ENCODE measurements at places on chromosomes 1 and 21.

GRCh38 chr1:230167419-230167852 is 100.4 kb downstream of the GALNT2 start:
- no peak for DNase-seq

DNA sequence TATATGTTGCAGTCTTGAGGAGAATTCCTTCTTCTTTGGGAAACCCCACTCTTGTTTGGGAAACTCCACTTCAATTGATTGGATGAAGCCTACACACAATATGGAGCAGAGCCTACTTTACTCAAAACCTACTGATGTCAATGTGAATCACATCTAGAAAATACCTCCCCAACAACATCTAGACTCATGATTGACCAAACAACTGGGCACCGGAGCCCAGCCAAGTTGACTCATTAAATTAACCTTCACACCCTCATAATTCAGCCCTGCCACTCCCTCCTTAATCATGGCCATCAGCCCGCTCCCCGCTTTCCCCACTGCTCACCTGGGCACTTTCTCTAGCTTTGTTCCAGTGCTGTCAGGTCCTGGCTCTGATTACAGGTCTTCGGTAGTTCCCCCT is 208.1 kb upstream of the MAP1LC3C start:
- no peak for DNase-seq

DNA sequence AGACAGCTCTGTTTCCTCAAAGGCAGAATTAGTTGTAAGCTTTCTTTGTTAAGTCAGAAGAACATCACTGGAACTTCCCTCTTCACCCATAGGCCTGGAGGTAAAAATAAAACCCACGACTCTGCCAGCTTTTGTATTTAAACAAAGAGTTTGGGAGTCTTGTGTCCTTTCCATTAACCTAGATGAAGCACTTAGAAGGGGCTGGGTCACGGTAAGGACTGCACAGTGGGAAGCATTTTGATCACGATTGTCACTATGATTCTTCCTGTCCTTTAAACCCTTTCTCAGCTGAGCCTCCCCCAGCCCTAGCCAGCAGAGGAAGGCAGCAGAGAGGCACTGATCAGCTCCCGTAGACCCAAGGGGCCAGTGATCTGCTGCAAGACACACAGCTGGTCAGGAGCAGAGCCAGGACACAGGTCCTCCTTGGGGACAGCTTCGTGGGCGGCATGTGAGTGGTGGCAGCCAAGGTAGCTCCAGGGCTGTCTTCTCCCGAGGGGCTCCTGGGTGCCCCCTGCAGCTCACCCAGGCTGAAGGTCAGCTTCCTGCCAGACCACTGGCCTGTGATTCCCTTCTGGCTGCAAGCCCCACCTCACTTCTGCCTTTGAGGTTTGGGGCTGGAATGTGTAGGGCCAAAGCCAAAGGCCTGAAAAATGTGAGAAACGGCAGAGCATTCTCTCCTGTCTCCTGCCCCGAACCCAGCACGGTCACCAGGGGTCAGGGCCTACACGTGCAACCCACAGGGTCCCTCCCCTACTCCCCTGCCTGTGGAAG is 4.0 kb upstream of the LAPTM5 start:
- DNase-seq: no peak

DNA sequence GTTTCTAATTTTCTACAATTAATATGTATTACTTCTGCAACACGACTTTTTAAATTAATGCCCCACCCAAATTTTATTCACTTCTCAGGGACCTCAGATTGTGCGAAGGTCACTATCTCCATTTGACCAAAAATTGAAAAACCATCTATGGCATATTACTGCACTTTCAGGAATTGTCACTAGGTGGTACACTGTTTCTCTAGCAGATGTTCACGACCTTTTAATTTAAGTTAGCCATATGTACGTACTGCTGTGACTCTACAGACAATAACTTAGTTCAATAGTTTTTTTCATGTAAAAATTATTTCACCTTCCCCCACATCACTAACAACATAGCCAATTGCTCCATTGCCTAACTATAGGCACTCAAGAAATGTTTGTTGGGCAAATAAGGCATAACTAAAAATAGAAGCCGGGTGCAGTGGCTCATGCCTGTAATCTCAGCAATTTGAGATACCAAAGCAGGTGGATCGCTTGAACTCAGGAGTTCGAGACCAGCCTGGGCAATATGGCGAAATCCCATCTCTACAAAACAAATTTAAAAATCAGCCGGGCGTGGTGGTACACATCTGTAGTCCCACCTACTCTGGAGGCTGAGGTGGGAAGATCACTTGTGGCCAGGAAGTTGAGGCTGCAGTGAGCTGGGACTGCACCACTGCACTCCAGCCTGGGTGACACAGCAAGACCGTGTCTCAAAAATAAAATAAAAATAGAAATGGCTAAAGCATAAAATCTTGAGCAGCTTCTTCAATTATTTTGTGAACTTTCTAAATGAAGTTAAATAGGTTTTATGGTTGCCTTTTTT is 75.7 kb upstream of the PKN2 start:
- DNase-seq: no peak

DNA sequence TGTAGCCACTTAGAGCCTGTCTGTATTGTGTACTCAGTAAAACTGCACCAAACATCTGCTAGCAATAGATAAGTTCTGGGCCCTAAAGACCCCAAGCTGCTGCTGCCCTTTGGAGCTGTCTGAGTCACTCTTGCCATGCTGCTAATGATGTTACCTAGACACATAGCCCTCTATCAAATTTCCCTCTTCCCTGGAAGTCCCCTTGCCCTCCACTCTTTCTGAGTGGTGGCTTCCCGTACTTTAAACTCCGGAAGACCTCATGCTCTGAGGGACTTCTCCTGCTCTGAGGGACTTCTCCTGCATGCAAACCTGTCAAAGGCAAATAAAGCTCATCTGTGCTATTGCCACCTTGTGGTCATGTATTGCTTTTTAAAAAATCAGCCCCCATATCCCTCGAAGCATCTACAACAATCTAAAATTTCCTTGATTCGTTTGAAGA is 34.0 kb downstream of the FH start:
- DNase-seq: no peak
